Caco-2 (cell line): ENCODE measurements at places on chromosomes 7 and 10. TPM values are rescaled to one million over a fixed set of nuclear protein-coding genes. Genes with fewer than 3 reads are reported as not detected.

Gene FAM25A
- total RNA-seq, result not detected in 2 replicates

Gene ASAH2
- total RNA-seq, result 4.6 and 7.3 TPM in 2 replicates

- DNase-seq, result no peak
- H3K27me3 ChIP-seq, result no peaks in the 10 kb centered on the region
- H3K27ac ChIP-seq, result no peak overlapping the region
- H3K36me3 ChIP-seq, result no peaks in the 10 kb centered on the region
- H3K4me3 ChIP-seq, result no peak overlapping the region
- no peaks in the 10 kb centered on the region; the same call in 1 of the 2 replicates for H3K4me1 ChIP-seq
Observed at GRCh38 chr10:25049966-25050365, 33.6 kb downstream of the THNSL1 start.

- H3K27ac ChIP-seq, result no peak overlapping the region
- H3K36me3 ChIP-seq, result no peaks in the 10 kb centered on the region
- no peaks in the 10 kb centered on the region for H3K27me3 ChIP-seq
- H3K4me1 ChIP-seq, result no peaks in the 10 kb centered on the region
- DNase-seq, result no peak
Observed at GRCh38 chr7:55387062-55387965, 22.2 kb downstream of the LANCL2 start.

DNA sequence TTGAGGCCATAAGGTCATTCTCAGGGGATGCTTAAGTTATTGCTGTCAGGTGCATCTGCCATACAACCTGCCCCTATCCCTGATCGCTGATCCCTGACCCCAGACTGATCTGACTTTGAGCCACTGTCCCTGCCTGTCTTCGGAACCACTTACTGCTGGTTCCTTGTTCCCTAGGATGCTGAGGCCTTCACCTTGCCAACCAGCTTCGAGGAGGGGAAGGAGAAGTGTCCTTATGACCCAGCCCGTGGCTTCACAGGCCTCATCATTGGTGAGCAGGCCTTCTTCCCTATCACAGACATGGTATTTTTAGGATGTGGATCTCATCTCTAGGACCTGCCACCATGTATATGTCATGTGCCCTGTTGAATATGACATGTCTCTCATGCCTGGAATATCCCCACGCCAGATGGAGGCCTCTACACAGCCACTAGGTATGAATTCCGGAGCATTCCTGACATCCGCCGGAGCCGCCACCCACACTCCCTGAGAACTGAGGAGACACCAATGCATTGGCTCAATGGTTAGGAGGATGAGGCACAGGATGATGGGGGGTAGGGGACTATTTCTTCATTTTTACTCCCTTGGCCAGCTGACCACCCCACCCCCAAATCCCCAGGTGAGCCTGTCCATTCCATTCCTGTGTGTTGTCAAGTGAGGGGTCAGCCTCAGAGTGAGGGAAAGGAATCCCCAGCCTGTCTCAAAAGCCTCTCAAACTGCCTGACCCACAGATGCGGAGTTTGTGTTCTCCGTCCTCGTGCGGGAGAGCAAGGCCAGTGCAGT is 9.0 kb downstream of the MRPL43 start:
- no peak overlapping the region for H3K27ac ChIP-seq
- H3K4me1 ChIP-seq, result peaks cover 7% of the 10 kb centered on the region
- no peak overlapping the region for H3K4me3 ChIP-seq
- peaks cover 13% of the 10 kb centered on the region for H3K36me3 ChIP-seq

GRCh38 chr10:31789555-31789954 is 139.1 kb downstream of the ARHGAP12 start:
- H3K4me3 ChIP-seq, result no peak overlapping the region
- H3K27ac ChIP-seq, result no peak overlapping the region
- no peak for DNase-seq
- no peaks in the 10 kb centered on the region for H3K4me1 ChIP-seq

GRCh38 chr7:101945034-101945758 is 127.8 kb downstream of the CUX1 start:
- H3K27me3 ChIP-seq, result no peaks in the 10 kb centered on the region
- peaks cover 13% of the 10 kb centered on the region for H3K4me1 ChIP-seq
- peaks cover 3% of the 10 kb centered on the region; the same call in 1 of the 2 replicates for H3K36me3 ChIP-seq
- DNase-seq, result no peak

DNA sequence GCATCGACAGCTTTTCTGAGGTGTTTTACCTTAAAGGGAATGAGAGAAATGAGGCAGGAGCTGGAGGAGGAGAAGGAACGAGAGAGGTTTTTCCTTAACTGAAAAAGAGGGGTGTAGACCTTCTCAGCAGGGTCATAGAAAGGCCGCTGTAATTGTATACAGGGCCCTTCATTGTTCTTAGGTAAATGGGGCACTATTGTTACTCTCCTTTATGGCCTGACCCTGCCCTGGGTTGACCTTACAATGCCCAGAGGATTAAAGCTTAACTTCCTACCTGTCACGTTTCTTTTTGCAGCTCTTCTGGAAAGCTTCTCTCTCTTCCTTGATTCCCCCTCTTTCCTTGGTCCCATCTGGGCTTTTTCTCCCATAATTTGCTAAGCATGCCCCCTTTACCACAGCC is 13.7 kb upstream of the PDLIM1 start:
- H3K27ac ChIP-seq, result no peak overlapping the region
- no peak overlapping the region for H3K4me3 ChIP-seq
- no peaks in the 10 kb centered on the region for H3K27me3 ChIP-seq
- H3K36me3 ChIP-seq, result no peaks in the 10 kb centered on the region
- peaks cover 56% of the 10 kb centered on the region for H3K4me1 ChIP-seq

Gene DHX32
- 24.8 and 25.0 TPM in 2 replicates for total RNA-seq

DNA sequence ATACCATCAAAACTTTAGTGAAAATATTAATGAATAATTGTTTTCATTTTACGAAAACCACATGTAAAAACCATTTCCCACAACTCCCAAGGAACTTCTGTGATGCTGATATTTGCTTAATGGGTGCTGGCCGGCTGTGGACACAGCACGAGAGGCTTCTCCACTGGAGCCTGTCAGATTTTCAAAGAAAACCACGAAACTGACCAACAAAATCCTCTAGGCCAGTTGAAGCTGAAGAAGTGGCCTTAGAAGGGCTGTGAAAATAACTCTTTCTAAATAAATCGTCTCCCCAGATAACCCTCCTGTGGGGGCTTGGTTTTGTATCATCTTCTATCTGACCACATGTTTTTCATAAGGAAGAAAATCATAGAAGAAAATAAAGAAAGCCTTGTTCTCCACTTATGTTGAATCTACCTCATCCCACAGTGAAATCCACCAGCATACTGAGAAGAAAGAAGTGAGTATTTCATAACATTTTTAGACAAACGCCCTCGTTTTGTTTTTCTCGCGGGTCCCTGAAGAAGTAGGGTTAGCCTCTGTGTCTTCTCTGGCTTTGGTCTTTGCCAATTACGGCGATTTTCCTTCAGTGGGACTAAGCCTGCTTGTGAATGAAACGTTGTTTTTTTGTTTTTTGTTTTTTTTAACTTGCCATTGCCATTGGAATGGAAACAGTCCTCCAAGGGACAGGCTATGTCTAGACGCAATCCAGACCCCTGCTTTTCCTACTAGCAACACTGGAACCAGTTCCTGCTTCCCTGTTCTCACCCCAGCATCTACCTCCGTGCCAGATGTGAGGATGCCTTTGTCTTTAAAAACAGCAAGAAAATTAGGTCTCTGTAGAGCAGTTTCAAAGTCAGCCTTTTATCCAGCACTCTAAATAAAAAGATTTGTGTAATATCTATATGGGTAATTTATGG is 123.9 kb downstream of the ADAM12 start:
- H3K4me3 ChIP-seq, result no peak overlapping the region
- no peaks in the 10 kb centered on the region for H3K27me3 ChIP-seq
- no peak overlapping the region for H3K27ac ChIP-seq
- H3K36me3 ChIP-seq, result no peaks in the 10 kb centered on the region

Gene FAM13C
- total RNA-seq, result 0.18 and 0.42 TPM in 2 replicates
